ENCODE measurements at places on chromosomes 11 and 22. TPM values are rescaled to one million over a fixed set of nuclear protein-coding genes. Genes with fewer than 3 reads are reported as not detected.

The OR52N4 gene
- total RNA-seq, result not detected

DNA sequence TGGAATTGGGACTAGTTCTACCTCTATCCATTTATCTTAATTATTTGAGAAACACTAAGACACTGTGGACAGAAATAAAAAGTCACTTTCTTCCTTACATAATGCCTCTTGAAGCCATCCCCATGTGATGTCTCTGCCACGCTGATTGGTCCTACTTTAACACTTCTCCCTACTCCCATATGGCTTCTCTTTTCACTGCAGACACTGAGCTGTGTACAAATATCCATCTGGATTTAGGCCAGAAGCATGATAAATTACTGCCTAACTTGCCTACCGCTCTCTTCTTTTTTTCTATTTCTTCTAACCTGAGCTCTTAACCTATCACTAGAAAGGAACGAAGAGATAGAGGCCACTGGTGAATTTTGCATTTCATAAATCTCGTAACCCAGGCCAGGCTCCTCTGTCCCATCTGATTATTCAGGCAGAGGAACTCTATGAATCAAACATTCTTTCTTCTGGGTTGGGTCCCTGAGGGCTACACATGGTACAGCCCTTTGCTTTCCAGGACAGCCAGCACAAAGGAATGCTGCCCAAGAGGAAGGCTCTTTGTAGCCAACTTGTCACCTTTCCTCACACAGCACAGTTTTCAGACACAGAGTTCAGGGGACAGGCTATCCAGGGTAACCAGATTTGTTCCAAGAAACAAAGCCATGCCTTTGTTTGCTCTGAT lies 878.5 kb upstream of the LRRC4C start:
- no peak for DNase-seq

DNA sequence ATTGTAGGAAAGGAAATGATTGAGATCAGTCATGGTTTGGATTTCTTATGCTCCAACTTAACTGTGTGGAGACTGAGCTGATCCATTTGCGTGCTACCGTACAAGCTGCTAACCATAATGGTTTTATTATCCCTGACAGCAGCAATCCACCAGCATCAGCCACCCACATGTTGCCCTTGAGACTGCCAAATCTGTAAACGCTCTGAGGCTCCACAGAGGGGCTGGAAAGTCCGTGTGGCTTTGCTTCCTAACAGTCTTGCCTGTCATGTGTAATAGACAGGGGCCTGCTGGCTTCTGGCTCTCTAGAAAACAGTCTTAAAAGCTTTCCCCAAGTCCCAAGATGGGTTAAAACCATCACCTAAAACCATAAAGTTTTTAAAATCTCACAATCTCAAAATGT lies 30.1 kb downstream of the ATG16L2 start:
- no peak for DNase-seq

GRCh38 chr11:95577716-95578460 lies 211.7 kb downstream of the FAM76B start:
- no peak for DNase-seq

- DNase-seq, result no peak
Observed at GRCh38 chr22:24695561-24696511, 78.7 kb downstream of the PIWIL3 start.

- peak; percentile 33 for DNase-seq
Observed at GRCh38 chr11:1157645-1158591, at the start of gene MUC5AC. MUC5AC (plus strand) TSS chr11:1157953; CDS start chr11:1158000, 47 bp downstream.

DNA sequence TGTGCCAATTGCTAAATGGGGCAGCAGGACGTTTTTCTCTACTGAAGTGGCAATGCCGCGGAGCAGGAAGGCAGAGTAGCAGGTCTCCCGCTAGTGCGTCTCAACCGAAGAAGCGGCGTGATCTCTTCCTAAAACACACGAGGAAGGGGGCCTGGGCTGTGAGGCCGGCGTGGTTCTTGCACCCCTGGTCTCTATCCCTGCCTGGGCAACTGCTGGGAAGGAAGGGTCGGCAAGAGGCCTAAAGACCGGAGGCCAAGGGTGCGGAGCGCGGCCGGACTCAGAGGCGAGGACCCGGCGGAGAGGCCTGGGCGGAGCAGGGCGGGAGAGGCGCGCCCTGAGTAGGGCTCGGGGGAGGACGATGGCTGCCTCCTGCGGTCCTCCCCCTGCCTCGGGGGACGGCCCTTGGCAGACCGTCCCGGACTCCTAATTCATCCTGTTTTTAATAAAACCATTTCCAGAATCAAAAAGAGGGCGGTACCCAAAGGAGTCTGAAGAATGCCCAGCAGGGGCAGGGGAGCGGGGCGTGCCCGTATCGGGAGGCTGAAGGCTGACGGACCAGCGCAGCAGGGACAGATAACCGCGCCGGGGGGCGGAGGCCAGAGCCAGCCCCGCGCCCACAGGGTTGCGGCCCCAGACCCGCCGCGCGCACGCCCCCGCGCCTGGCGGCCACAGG lies 572 bp upstream of the APLP2 start:
- peak; percentile 74 for DNase-seq

- no peak for DNase-seq
Observed at GRCh38 chr11:44790211-44790610, 63.4 kb downstream of the TSPAN18 start.

The OR2AG1 gene
- not detected for total RNA-seq

GRCh38 chr22:20567993-20568417 lies 60.6 kb downstream of the MED15 start:
- DNase-seq, result peak; percentile 26

The RRP7A gene
- 43.4 TPM for total RNA-seq

The MYO18B gene
- total RNA-seq, result 0.63 TPM

- no peak for DNase-seq
Observed at GRCh38 chr11:129455101-129455500, 79.5 kb downstream of the BARX2 start.

The DBX1 gene
- not detected for total RNA-seq

The C22orf42 gene
- total RNA-seq, result not detected

- peak; percentile 82 for DNase-seq
Observed at GRCh38 chr22:19179497-19180048, 1.0 kb upstream of the SLC25A1 start.

DNA sequence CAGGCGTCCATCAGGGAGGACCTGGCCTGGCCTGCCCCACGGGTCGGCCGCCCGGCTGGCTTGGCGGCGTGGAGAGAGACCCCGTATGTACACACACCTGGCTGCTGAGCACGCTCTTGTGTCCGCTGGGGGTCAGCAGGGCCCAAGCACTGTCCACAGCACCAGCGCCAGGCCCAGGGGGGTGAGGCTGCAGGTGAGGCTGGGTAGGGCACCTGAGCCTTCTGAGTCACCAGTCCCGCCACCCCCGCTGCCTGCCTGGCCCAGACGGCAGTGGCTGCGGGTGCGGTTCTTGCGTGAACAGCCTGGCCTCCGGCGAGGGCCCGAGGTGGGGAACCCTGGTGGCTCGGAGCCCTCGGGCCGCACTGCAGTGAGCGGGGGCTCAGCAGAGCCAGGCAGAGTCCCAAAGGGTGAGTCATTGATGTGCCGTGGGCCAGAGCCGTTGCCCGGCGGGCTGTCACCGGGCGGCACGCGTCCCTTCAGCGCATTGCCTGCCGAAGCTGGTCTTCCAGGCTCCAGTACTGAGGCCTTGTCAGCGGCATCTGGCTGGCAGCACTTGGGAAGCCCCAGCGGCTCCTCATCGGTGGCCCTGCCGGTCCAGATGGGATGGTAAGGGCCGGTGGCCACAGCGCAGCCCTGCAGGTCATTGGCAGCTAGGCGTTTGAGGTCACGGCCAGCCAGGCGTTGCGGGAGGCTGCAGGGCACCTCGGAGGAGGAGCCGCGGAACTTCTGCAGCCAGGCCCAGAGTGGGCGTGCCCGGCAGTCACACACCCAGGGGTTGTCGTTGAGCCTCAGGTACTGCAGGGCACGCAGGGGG lies 26.3 kb downstream of the RTN4R start:
- no peak for DNase-seq

DNA sequence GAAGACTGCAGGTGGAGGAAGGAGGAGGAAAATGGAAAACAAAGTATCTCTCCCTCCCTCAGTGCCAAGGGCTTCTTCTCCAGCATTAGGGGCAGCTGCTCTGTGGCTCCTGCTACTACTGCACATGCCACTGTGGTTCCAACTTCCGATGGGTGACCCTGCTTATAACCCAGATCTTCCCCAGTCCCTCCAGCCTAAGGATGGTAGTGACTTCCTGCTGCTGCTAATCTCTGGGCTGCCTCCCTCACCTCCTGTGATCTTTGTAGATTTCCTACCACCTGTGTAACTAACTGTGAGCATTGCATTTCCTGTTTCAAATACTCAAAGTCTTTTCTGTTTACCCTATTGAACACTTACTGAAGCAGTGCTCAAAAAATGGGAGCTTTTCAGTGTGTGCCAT lies 28.7 kb upstream of the TRPC6 start:
- DNase-seq, result no peak

- DNase-seq, result no peak
Observed at GRCh38 chr22:17152971-17153370, 6.1 kb downstream of the HDHD5 start.

DNA sequence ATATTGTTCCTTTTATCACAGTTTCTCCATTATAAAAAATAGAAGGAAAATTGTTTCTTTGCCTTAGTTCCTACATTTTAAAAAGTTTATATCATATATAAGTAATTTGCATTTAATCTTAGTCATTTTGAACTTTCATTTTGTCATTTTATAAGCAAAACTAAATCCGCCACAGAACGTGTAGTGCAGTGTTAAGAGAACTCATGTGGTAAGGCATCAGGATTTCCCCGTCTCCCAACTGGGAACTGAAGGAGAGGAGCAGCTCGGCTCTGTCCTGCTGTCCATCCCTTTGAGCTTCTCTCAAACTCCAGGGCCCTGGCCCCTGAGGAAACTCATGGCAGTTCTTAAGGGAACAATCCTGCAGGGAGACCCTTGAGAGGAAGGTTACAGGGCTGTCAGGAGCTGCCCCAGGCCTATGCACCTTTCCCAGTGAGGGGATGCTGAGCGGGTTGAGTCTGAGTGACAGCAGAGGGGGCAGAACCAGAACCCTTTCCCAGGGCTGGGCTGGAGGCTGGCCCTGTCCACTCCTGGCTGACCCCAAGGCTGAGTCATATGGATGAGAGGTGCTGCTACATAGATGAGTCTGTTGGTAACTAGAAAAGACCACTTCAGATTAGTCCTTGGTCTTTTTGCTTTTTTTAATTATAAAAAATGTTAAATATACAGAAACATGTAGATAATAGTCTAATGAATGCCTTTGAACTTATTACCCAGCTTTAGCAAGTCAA lies 333.1 kb downstream of the TBC1D22A start:
- DNase-seq, result no peak

DNA sequence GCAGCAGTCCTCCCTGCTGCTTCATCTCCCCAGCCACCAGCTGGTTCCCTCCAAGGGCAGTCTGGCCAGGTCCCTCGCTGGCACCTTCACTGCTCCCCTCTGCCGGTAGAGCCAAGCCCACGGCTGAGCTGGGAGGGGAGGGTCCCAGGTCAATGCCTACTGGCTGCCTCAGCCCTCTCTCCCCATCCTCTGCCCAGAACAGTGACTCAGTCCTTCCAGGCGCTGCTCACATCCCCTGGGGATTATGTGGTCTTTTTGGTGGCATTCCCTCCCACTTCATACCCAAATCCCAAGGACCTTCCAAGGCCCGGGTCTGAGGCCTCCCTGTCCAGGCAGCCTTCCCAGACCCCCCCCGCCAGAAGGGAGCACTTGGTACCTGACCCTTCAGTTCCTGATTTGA lies 44.9 kb downstream of the WNT7B start:
- DNase-seq, result peak; percentile 26

DNA sequence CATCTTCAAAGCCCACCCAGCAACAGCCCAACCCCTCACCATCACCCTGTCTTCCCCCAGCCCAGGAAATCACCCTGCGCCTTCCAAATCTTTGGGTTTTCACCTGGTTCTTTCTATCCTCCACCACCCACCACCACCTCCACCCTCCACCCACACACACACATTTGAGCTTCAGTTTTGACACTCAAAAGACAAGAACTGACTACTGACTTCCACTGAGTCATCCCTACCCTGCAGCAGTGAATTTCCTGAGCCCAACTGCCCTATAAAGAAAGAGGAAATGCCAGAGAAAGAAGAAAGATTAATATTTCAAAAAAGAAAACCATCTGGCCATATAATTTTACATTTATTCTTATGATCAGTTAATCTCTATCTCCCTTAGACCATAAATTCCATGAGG lies 137.5 kb downstream of the CHST1 start:
- DNase-seq, result no peak

DNA sequence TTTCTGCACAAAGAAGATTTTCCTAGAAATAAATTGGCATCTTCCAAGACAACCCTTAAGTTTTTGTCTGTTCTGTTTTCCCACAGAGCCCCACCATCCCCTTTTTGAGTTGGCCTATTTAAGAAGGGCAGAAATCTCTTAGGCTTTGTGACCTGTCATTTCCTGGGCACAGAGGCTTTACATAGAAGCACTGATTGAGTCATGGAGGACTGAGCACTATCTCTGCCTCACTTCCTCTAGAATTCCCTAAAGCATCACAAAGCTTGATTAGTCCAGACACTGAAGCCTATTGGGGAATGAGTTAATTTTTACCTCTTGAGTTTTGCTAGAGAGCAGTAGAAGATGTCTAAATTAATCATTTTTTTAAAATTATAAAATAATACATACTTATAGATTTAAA lies 25.4 kb downstream of the TRIM44 start:
- DNase-seq, result no peak

DNA sequence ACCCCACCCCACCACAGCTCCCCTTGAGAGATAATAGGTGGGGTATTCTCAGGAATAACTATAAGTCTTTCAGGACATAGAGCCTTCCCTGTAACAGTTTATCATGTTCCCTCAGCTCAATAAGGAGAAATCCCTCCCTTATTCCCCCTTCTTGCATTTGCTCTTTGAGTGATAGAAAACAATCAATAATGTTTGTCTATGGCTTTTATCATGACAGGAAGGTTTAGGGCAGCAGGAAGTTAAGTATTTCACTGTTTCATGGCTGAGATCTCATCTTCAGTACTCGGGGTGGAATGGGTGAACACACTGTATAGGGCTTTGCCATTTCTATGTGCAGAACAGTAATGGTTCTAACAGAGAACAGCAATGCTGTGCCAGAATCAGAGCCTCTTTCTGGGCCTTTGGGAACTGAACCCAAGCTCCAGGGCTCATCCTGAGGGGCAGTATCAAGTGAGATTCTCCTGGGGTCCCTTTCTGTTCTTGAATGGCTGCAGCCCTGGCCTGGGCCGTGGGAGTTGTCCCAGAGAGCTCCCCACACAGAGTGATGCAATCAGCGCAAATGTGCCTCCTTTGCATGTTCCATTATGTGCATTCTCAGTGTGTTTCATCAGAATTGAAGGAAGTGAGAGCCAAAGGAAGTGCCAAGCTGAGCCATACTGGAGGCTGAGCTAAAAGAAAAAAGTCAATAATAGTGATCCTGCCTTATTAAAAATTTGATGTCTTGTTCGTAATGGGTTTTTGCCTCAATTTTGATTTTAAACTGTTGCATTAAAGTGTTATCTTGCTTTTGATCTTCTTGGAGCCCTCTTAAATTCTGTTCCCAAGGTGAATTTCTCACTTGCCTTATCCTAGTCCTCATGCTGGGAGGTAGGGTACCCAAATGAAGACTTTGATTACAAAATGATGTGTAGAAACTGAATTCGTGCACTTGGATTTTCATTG lies 2.9 kb upstream of the CYP2R1 start:
- no peak for DNase-seq

- DNase-seq, result no peak
Observed at GRCh38 chr11:69174841-69175240, 19.1 kb downstream of the SMIM38 start.
